ENCODE measurements at places on chromosomes 7 and 10.

- DNase-seq = no peak
Measured at GRCh38 chr10:28873540-28873939, 196.2 kb downstream of the BAMBI start.

DNA sequence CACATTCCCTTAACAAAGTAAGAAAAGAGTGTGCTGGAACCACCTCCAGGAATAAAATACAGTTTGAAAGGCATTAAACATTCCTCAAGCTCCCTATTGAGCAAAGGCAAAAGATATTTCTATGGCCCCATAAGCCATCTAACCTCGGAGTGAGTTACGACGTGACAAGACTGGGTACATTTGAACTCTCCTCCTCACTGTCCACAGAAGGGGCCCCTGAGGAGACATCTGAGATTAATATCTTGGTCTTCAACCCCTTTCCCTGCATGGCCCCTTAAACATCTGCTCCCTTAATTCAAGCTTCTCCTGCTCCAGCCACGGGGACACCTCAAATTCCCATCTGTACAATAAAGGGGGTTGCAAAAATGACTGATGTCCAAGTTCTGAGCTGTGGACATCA is 526 bp downstream of the GIMAP1 start:
- DNase-seq = no peak

- no peak for DNase-seq
Measured at GRCh38 chr7:106419455-106420182, 134.8 kb upstream of the NAMPT start.

DNA sequence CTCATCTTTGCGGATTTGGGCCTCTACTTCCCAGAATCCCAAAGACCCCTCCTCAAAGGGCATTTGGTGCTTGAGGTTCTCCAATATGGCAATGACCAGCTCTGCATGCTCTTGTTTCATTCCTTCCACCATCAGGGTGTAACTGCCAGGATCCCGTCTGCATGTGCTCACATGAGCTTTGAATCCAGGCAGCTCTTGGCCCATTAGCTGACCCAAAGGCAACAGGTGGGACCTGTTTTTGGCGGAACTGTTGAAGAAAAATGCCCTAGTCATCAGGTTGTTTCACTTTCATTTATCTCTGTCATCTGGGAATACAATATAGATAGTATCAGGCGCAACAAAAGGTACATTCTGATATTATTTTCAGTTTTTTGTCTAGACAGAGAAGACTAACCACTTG is 159.1 kb upstream of the TCF7L2 start:
- DNase-seq = no peak

DNA sequence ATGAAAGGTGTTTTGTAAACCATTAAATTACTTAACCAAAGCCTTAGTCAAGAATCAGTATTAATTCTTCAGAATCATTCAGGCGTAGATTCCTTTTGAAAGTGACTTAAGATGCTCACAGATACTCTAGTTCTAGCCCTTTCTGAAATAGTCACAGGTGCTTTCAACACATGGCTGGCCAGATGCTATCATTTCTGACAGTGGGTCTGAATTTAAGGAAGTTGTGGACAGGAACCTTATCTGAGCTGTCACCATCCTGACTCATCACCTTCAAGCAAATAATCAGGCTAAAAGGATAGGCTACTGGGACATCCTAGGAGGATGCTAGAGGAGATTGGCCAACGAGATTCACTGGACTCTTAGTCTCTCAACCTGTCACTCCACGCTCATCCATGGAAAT is 501.5 kb downstream of the LRMDA start:
- DNase-seq = no peak

- peak; percentile 18 for DNase-seq
Measured at GRCh38 chr7:67947646-67948045, 951.0 kb downstream of the TYW1 start.

GRCh38 chr10:29259498-29259897 is 29.4 kb upstream of the LYZL1 start:
- DNase-seq = no peak

GRCh38 chr10:26216585-26217395 is at the start of gene GAD2:
Gene GAD2, plus strand, starts transcription at chr10:26216774. Its CDS starts 36 bp downstream, at chr10:26216810.
- DNase-seq = no peak

GRCh38 chr10:60045571-60045970 is 139.2 kb upstream of the CCDC6 start:
- DNase-seq = no peak

- DNase-seq = no peak
Measured at GRCh38 chr7:30249986-30250774, 34.2 kb upstream of the ZNRF2 start.

- DNase-seq = no peak
Measured at GRCh38 chr7:66507764-66508296, 120.9 kb upstream of the KCTD7 start.

- DNase-seq = peak; percentile 75
Measured at GRCh38 chr10:77160679-77161078, 476.9 kb downstream of the KCNMA1 start.
